ENCODE measurements at places on chromosomes 6 and 20.

GRCh38 chr6:113370508-113371502 is 486.3 kb upstream of the MARCKS start:
- DNase-seq = no peak

GRCh38 chr6:35496036-35496840 is 641 bp downstream of the TEAD3 start:
- no peak for DNase-seq

DNA sequence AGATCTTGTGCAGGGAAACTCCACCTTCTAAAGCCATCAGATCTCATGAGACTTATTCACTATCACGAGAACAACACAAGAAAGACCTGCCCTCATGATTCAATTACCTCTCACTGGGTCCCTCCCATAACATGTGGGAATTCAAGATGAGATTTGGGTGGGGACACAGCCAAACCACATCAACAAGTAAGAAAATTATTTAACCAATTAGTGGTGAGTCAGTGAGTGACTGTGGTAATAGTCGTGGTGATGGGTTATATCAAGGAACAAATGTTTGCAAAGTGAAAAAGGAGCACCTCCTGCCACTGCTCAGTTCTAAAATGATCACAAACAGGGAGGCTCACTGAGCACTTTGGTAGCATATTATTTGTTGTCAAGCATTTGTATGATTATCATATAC is 20.6 kb downstream of the EPM2A start:
- no peak for DNase-seq

GRCh38 chr6:161884782-161885181 is 610.9 kb upstream of the AGPAT4 start:
- no peak for DNase-seq

DNA sequence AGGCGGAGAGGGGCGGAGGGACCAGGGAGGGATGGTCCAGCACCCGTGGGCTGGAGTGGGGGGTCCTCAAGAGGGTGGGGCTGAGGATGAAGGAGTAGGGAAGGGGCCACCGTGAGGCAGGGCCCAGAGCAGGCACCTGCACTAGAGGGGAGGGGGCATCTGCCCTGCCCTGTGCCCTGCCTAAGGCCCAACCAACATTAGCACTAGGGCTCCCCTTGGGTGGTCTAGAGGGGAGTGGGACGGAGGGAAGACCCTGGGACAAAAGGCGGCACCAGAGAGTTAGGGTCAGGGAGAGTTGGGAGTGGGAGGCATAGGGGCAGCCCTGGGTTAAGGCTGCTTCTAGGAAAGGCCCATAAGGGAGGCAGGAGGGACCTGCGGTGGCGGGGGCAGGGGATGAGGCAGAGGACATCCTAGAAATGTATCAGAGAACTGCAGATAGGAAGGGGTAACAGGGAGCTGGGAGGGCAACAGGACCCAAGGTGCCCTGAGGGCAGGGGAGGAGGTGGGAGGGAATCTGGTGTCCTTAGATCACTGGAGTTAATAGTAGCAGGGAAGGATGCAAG is 24.5 kb downstream of the HLA-F start:
- no peak for DNase-seq

- DNase-seq = no peak
These were observed 135.6 kb downstream of the TFAP2C start for GRCh38 chr20:56764671-56765070.

GRCh38 chr6:43984442-43985321 is 142.6 kb downstream of the MRPL14 start:
- no peak for DNase-seq

- DNase-seq = no peak
These were observed 92.9 kb downstream of the PLEKHG1 start for GRCh38 chr6:150692604-150693003.

- no peak for DNase-seq
These were observed 211.7 kb upstream of the PRND start for GRCh38 chr20:4509825-4510522.
